ENCODE measurements at places on chromosomes 16 and 17.

GRCh38 chr16:81357711-81358260 is 43.0 kb downstream of the GAN start:
- no peak for DNase-seq

- DNase-seq, result no peak
Measured at GRCh38 chr17:28953444-28954118, 2.3 kb upstream of the PHF12 start.

DNA sequence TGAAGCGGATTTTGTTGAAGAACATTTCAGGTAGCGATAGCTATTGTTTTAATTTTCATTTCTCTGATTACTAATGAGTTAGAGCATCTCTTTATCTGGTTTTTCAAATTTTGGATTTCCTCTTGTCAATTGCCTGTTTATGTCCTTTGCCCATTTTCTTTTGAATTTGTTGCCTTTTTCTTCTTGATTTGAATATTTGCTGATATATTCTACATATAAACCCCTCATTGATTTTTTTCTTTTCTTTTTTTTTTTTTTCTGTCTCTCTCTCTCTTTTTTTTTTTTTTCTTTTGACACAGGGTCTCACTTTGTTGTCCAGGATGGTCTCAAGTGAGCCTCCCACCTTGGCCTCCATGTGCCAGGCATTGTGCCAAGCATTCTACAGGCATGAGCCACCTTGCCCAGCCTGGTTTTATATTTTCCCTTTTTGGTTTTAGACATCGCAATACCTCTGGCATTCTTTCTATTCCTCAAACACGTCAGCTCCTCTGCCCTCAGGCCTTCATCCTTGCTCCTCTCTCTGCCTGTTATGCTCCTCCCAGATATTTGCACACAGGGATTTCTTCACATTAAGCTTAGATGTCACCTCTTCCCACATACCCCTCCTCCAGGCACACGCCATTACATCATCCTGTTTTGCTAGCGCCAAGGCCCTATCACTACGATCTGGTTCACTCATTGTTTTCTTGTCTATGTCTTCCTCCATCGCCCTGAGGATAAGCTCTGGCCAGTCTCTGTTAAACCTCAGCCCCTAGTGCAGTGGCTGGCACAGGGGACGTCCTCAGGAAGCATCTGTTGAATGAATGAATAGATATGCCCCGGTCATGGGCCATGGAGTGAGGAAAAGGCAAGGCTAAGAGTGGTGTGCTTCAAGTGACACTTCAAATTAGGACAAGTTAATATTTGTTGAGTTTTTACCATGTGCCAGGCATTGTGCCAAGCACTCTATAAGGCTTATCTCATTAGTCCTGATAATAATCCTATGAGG is 8.6 kb downstream of the SARM1 start:
- DNase-seq, result no peak

GRCh38 chr16:89670496-89671431 is 13.1 kb downstream of the SPATA33 start:
- DNase-seq, result no peak
